CD4-positive, alpha-beta T cell treated with Interleukin-1 beta for 1 hour (primary cell): ENCODE measurements at places on chromosomes 1 and 21.

DNA sequence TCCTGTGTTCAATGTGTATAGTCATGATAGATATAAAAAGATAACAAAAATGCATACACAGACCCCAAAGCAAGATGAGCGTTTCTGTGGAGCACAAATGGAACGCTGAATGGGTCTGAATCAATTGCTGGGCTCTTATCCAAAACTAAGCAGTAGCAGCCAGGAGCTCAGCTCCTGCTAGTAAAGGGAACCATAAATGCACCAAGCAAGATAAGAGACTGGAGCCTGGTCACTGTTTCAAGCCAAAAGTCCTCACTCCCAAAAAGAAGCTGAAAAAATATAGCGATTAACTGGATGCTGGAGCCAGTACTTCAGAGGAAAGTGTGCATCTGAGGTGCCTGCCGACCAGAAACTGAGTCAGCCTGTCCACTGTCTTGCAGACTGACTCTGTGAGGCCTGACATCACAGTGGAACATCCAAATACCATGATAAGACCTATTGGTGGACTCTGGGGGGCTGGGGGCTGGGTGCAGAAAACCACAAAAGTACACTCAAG, 68.9 kb downstream of the LRRC8C start:
- DNase-seq, result no peak

- no peak for DNase-seq
These were observed 14.4 kb upstream of the OR2T10 start for GRCh38 chr1:248611883-248612414.

DNA sequence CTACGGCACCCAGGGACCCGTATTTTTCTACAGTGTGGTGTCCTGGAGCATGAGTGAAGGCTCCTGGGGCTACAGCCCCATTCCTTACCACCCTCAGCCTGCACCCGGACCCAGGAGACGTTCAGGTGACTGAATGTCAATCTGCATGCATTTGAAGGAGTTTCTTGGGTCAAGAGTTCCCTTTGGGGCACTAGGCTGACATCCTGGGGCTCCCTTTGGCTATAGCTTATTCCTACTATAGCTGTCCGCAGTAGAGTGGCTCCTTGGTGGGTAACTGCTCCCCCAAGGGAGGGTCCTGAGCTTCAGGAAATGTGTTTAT, 19.9 kb upstream of the LRRN2 start:
- DNase-seq, result no peak

- DNase-seq, result no peak
These were observed 68.3 kb upstream of the KIF26B start for GRCh38 chr1:245086389-245086969.

- no peak for DNase-seq
These were observed 37.9 kb downstream of the DTL start for GRCh38 chr1:212073490-212073889.

- no peak for DNase-seq
These were observed 39.4 kb downstream of the OR10Z1 start for GRCh38 chr1:158644449-158644848.

DNA sequence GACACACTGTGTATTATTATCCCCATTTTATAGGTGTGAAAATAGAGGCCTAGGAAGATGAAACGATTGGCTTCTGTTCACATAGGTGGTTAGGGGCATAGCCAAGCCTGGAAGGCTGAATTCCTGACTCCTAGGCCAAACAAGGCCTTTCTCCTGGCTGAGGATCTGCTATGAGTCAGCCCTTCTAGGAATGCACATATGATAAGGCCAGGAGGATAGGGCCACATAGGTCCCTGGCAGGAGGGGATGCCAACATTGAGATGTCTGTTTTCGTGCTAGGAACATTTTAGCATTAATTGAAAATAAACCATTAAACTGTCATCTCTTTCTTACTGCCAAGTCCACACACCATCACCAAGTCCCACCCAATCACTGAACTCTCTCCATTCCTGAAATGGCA, 9.2 kb downstream of the CSMD2 start:
- no peak for DNase-seq

GRCh38 chr1:21065851-21066250, 110.8 kb downstream of the EIF4G3 start:
- no peak for DNase-seq

- peak; percentile 66 for DNase-seq
These were observed 16.9 kb upstream of the MTF2 start for GRCh38 chr1:93061895-93062792.

DNA sequence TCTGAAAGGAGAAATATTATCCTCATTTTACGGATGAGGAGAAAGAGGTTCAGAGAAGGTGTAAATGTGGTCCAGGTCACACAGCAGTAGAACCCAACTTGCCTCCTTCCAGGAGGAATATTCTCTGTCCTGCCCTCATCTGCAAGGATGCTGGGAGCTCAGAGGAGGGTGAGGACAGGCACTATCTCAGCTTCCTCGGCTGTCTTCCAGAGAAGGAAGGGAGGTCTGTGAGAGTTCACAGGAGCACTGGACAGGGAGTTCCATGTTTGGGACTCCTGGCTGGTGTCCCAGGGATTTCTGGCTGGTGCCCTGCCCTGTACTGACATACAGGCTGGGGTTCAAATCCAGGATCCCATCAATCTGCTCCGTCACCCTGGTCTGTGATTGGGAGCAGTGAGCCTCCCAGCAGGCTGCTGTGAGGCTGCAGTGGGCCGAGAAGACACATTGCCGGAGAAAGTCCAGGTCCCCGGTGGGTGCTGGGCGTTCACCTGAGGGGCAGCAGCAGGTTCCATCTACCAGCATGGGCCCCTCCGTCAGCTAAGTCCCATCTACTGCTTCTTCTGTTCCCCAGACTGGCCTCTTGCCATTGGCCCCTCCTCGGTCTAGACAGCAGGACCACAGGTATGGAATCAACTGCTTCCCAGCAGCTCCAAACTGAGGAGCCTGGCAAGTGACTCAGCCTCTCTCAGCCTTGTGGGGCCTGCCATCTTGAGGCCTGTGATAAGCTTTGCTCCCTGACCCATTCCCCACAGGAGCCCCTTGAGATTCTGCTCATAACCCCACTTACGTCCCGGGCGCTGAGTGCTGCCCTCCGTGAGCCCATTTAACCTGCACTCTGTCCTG, 8.5 kb upstream of the BSND start:
- no peak for DNase-seq

DNA sequence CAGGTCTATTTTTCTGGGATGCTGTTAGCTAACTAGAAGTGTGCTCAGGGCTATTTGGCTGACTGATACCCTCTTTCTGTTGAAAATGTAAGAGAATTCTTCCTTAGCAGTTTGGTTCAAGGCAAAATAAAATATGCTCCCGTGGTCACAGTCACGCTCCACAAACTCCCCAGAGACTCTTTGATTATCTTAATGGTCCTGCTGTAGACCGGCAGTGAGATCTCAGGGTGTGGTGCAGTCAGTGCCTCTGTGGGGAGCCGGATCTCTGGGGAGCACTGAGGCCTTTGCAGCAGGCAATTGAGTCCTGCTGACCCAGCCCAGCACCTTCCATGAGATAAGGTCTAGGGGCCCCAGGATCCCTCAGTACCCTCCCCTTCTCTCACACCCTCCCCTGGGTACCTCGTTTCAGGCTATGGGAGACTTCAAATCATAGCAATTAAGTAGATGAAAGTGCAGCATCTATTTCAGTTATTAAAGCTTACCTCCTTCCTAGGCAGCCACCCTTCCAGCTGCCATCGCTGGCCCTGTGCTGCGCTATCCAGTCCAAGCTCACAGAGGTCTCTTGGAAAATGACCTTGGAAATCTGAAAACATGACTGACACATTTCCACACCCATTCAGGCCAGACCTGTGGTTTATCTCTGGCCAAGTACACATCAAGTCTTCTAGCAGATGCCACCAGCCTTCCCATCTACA, 98.1 kb downstream of the SEC16B start:
- no peak for DNase-seq

DNA sequence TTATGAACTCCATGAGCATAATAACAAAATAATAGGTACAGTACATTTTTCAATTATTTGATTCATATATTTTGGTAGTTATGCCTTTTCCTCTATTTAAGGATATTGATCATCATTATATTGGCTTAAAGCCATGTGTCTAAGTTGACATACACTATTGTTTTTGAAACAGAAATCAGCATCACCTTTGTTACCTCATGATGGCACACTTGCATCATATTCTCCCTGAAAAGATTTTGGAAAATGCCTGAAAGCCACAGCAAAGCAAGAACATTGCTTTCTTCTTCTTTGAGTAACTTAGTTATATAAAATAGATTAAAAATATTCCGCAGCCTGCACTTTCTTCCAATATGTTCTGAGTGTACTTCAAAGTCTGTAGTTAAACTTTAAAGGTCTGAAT, 33.3 kb downstream of the TMPRSS15 start:
- DNase-seq, result no peak
